H9 (cell line): ENCODE measurements at places on chromosomes 11 and 22.

GRCh38 chr11:86431258-86431657 lies 56.6 kb downstream of the CCDC81 start:
- no peak overlapping the region for H3K4me3 ChIP-seq
- no peak overlapping the region for H3K27ac ChIP-seq
- DNase-seq = no peak
- H3K36me3 ChIP-seq = peaks cover 6% of the 10 kb centered on the region; the same call in 1 of the 3 replicates

- H3K4me3 ChIP-seq = no peak overlapping the region
- no peaks in the 10 kb centered on the region for H3K4me1 ChIP-seq
- no peaks in the 10 kb centered on the region for H3K27me3 ChIP-seq
- no peak for DNase-seq
Observed at GRCh38 chr11:10160350-10160749, 133.7 kb downstream of the SBF2 start.

- H3K27me3 ChIP-seq = no peaks in the 10 kb centered on the region
- H3K4me1 ChIP-seq = no peaks in the 10 kb centered on the region
- DNase-seq = no peak
- no peak overlapping the region for H3K27ac ChIP-seq
- H3K36me3 ChIP-seq = peaks cover 12% of the 10 kb centered on the region
- no peak overlapping the region for H3K4me3 ChIP-seq
Observed at GRCh38 chr11:24900960-24901549, 404.2 kb downstream of the LUZP2 start.

GRCh38 chr22:22061085-22062077 lies 78.8 kb upstream of the TOP3B start:
- no peaks in the 10 kb centered on the region; the same call in 1 of the 2 replicates for H3K4me1 ChIP-seq
- peaks cover 49% of the 10 kb centered on the region for H3K27me3 ChIP-seq
- H3K27ac ChIP-seq = no peak overlapping the region
- H3K36me3 ChIP-seq = no peaks in the 10 kb centered on the region
- no peak overlapping the region for H3K4me3 ChIP-seq
- DNase-seq = no peak

DNA sequence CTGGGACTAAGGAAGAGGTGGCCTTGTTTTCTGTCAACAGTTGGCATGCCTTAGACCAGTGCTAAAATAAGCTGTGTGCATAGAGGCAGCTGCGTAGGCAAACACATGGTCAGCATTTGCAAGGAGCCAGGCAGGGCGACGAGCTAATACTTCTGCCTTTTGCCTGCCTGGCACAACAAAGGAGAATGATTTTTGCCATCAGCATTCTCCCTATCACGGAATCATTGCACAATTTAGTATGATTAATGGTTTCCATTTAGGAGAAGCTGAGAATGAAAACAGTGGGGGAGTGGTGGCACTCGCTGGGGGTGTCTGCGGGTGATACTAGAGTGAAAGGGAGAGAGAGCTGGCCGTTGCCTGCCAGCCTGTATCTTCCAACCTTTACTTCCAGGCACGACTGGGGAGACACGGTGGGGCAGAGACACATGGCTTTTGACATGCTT lies 336.0 kb downstream of the CADM1 start:
- no peaks in the 10 kb centered on the region for H3K36me3 ChIP-seq
- no peak for DNase-seq
- H3K27ac ChIP-seq = no peak overlapping the region
- H3K4me3 ChIP-seq = no peak overlapping the region
- H3K4me1 ChIP-seq = peaks cover 10% of the 10 kb centered on the region
